ENCODE measurements at places on chromosomes 16 and 17.

DNA sequence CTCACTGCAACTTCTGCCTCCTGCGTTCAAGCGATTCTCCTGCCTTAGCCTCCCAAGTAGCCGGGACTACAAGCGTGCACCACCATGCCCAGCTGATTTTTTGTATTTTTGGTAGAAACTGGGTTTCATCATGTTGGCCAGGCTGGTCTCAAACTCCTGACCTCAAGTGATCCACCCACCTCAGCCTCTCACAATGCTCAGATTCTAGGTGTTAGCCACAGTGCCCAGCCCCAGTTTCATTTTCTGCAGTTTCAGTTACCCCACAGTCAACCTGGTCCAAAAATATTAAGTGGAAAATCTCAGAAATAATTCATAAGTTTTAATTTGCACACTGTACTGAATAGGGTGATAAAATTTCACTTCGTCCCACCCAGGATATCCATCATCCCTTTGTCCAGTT, 28.7 kb downstream of the KNOP1 start:
- no peak for DNase-seq

GRCh38 chr16:24971718-24972117, 43.5 kb downstream of the ARHGAP17 start:
- DNase-seq, result no peak

DNA sequence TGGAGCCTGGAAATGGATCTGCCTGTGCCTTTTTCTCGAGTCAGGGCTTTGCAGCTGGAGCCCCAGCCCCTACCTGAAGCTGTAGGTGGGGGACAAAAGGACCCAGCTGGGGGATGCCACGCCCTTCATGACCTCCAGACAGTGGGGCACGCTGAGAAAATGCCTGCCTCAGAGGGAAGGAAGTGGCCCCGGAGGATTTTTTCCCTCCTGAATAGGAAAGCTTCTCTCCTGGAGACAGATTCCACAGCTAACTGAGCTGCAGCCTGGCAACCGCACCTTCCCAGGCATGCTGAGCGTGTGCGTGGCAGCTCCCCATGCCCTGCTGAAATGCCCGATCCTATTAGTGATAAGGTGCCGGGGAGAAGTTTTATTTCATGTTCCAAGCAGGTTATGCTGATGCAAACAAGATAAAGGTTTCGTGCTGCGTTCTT, 58.0 kb downstream of the AIPL1 start:
- DNase-seq, result no peak

DNA sequence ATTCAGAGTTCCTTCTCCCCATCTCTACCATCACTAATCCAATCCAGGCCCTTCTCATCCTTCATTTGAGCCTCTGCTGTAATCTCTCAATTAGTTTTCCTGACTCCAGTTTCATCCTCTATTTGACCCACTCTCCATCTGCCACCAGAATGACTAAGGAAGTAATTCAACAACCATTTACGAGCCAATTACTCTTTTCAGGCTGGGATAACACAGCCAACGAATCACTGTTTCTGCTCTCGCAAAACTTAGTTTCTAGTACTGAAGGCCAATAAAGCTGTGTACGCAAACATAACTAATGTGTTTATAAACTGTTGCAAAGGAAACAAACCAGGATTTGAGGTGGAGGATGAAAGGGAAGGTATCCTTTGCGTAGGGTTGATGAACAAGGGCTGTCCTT, 53.7 kb downstream of the MAP2K6 start:
- no peak for DNase-seq

- no peak for DNase-seq
Measured at GRCh38 chr17:68204736-68205135, 43.1 kb upstream of the AMZ2 start.

DNA sequence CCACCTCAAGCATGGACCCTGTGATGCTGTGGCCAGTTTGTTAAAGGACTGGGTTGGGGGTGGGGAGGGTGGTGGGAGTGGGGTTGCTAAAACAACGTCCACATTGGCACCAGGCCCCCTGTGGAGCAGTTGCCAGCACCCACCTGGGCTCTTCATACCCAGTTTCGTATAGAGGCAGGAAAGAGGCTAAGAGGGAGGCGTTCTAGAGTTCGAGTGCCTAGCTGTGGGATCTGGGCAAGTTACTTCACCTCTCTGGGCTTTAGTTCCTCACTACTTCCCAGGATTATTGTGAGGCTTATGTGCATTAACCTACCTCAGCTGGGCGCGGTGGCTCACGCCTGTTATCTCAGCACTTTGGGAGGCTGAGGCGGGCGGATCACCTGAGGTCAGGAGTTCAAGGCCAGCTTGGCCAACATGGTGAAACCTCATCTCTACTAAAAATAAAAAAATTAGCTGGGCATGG, 1.4 kb downstream of the MFAP4 start:
- DNase-seq, result no peak

DNA sequence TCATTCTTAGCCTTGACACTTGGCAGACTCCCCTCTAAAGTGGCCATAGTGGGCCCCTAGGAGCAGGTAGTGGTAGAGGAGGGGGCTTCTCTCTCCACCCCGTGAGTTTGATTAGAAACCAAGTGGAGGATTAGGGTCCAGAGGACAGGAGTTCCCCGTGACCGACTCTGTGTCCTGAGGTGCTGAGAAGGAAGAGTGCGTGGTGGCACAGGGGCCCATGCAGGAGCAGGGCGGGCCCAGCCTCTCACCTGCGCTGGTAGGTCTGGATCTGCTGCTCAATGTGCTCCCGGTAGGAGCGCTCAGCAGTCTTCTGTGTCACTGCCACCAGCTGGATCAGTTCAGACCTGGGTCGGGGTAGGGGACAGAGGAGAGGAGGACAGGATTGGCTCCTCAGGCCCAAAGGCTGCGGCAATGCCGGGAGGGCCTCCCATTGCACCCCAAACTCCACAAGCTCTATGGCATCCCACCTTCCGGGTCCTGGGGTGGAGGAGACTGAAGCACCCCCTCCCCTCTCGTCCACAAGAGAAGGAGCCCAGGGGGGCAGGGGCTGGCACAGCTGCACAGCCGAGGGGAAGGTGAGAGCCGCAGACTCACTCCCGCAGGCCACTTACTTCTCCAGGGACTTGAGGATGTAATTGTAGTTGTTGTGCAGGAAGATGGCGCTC, 6.2 kb downstream of the ZACN start:
- DNase-seq, result no peak

- DNase-seq, result no peak
Measured at GRCh38 chr17:50047083-50047482, 8.8 kb upstream of the ITGA3 start.

- DNase-seq, result peak; percentile 22
Measured at GRCh38 chr16:8962393-8963009, 1.2 kb downstream of the USP7 start.

GRCh38 chr16:81863630-81864352, 84.7 kb downstream of the PLCG2 start:
- DNase-seq, result no peak

Data from activated CD8-positive, alpha-beta memory T cell treated with anti-CD3 and anti-CD28 coated beads for 1 hour (primary cell).